Esophagus squamous epithelium (tissue), 5 donors: ENCODE measurements at places on chromosomes 3 and 15.

DNA sequence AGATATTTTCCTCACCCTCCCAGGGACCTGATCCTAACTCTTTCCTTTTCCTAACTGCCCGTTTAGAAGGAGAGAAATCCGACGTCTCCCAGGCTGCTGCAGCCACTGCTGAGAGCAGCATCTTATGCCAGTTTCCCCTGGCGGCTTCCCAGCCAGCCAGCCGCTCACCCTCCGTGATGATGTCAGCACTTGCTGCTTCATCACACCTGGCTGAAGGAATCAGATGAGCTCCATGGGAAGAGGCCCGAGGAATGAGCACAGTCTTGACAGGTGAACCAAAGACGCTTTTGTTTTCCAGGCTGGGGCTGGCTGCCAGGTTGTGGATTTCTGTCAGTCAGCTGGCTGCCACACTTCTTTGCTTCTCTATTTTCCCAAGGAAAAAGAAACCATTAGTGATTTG lies 445.1 kb upstream of the RBMS3 start:
- DNase-seq, result no peak

GRCh38 chr3:22315925-22316324 lies 564.9 kb upstream of the ZNF385D start:
- no peak for DNase-seq

DNA sequence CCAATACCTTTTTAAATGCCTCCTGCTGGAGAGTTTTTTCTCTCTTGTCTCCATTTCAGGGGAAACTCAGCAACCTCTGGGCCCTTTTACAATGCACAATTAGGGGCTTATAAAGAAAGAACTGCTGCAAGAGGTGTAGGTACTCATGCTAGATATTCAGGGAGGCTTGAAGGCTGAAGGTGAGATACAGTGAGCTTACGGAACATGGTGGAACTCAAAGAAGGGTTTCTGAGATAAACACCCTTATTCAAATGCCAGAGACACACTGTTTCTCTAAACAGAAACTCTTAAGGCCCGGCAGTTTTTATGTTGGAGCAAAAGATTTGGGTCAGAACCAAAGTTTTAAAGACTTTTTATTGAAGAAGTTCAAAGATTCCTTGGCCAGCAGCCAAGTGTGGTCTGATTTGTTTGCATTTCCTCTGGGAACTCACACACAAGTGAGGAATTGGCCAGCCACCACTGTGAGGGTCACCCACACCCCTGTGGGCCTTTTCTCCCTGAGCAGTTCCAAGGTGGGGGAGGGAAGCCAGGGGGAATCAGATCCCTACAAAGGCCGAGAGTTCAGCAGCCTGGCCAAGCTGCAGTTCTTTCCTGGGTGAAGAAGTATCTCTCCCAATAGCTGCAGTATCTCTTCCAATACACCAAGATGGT lies 47.8 kb downstream of the TNFAIP8L3 start:
- no peak for DNase-seq

DNA sequence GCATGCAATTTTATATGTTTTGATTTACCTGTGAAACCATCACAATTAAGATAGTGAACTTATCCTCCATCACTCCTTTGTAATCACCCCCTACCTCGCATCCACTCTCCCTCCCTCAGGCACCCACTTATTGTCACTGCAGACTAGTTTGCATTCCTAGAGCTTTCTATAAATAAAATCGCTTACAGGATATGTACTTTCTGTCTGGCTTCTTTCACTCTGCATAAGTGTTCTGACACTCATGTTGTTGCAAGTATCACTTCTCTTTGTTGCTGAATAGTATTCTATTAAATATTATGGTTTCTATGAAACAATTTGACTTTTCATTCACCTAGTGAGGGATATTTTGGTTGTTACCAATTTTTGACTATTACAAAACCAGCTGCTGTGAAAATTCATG lies 139.3 kb downstream of the RSRC1 start:
- no peak for DNase-seq

DNA sequence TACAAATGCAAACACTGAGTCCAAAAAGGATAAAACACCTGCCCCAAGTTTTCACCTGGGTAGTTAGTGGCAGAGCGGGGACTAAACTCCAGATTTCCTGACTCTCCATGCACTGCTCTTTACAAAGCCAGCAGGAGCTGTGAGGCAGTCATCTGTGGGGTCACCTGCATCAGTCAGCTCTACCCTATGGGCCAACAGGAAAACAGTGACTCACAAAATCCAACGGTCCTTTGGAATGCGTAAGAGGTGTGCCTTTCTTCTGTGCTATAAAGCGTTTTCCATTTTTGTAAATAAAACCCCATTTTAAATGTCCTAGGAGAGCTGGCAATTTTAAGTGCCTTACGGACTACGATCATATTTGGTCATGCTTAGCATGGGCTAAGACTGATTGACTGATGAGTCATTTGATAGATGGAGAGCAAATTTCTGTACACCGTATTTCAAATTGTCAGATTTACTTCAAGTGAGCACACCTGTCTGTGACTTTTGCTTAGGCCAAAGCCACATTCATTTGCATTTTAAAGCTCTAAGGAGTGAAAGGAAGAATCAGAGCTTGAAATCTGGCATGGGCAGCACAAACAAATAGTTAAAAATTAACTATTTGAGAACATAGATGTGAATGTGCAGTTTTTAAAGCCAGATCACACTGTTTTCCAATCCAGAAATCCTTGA lies 4.4 kb upstream of the COL8A1 start:
- no peak for DNase-seq

- no peak for DNase-seq
These were observed 1.6 kb downstream of the KY start for GRCh38 chr3:134649106-134649705.

DNA sequence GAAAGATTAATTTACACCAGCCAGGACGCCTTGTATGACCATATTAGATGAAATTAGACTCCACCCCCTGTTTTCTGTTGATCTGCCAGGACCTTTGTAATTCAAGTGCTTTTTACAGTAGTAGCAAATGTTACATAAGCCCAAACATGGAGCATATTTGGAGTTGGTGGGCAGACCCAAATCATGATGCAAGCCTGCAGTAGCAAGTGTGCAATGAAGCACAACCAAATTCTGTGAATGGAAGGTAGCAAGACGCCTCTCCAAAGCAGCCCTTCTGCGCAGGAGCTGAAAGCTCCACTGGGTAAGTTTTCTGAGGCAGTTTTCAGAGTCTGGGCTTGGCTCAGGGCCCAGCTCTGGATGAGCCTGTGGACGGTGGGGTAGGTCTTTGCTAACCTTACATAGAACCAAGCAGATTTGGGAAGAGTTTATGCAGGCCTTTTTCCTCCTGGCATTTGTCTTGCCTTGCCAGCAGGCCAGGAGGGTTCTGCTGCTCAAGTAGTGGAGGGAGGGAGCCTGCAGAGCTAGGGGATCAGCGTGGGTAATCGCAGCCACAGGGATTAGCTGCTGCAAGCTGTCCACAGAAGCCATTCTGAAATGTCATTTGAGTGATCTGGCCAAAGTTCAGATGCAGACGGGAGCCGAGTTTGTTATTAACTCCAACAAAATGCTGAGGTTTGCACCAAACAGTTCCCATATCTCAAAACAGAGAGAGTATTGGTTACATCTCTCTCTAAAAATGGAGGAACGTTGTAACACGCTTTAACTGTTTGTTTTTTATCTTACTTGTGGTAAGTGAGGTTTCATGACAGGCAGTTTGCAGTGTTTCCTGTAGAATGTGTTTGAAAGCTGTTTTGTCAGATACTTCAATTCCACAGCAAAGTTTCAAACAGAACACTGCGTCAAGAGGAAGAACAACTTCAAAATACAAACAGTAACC lies 55.4 kb downstream of the PSMD6 start:
- no peak for DNase-seq

DNA sequence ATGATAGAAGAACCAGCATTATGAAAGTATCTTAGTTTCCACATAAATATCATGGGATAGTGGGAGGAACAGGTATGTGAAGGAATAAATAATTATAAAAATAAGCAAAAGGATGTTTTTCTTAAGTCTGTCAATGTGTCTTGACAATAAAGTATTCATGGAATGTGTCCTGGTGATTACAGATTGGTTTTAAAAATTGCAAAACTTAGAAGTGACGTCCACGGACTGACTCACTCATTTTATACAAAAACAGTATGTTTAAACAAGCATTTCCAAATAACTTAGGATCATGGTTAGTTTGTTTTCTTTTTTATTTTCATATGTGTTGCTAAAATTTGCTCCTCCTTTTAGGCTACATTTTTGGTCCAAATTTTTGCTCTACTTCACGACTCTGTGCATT lies 687.0 kb upstream of the NECTIN3 start:
- no peak for DNase-seq

DNA sequence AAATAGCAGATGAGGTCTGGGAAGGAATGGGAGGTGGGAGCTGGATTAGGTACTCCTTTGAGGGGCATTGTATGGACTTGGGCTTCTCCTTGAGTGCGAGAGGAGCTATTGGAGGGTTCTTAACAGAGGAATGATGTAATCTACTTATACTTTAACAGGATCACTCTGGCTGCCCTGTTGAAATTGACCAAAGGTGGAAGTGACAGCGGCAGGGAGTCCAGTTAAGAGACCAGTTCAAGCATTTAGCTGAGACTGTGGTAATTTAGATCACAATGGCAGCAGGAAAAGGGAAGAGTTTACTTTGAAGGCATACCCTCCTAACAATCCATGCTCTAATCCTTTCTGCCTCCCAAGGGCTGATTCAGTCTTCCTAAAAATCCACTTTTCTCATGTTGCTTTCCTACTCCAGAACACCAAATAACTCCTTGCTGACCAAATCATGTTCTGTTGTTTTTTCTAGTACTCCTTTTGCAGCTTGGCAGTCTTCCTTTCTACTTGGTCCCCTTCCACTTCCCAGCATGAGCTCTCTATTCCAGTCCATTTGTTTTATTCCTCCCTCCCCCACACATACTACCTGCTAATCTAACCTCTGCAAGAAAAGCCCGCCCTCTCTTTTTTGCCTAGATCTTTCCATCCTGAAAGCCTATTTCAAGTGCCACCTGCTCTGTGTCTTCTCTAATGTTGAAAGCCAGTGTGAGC lies 139.4 kb downstream of the NECTIN3 start:
- no peak for DNase-seq

- no peak for DNase-seq
These were observed 15.1 kb downstream of the TM2D3 start for GRCh38 chr15:101637038-101637437.

DNA sequence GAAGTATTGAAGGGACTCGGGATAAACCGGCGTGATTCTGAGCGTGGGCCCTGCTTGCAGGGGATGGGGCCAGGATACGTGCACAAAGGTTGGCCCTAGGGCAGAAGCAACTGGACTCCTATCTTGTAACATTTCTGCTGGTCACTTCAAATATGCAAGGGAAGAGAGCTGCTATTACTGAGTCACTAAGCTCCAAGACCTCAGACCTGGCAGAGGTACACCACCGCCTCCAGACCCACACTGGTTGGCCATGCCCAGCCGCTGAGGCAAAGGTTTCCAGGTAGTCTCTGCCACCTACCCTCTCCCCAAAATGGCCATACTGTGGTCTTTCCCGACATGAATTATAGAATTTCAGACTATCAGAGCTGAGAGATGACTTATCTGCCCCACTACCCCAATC lies 13.4 kb upstream of the STRA6 start:
- no peak for DNase-seq
